KG1 (cell line): ENCODE measurements at places on chromosomes 3 and 15.

DNA sequence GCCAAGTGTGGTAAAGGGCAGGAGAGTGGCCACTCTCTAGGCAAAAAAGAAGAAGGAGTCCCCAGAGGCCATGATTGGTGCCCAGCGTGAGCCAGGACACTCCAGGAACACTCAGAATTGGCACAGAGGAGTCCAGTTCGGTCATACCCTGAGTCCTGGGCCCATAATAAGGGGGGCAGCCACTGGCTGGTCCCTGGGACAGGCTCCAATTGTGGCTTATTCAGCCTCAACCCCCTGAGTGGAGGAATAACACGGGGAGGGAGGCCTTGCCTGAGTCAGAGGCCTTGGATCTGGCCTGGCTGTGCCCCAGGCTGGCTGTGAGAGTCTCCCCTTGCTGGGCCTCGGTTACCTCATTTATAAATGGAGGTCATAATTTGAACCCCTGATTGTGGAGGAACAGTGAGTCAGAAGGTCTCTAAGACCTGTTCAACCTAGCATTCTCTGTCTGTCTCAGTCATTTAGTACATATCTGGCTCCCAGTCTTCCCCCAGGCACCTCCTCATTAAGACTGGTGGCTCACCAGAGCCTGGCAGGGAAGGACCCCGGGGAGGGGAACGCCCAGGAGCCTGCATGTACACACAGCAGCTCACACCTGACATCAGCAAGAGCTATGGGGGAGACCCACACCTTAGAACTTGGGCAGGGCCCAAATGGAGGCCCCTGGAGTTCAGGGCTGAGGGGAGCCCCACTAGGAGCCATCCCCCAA, 95.9 kb upstream of the ATP2B2 start:
- DNase-seq = no peak

DNA sequence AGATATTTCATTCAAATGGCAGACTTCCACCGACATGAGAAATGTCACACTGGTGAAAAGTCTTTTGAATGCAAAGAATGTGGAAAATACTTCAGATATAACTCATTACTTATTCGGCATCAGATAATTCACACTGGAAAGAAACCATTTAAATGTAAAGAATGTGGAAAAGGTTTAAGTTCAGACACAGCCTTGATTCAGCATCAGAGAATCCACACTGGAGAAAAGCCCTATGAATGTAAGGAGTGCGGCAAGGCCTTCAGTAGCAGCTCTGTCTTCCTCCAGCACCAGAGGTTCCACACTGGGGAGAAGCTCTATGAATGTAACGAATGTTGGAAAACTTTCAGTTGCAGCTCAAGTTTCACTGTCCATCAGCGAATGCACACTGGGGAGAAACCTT, 8.6 kb upstream of the ZNF621 start:
- no peak for DNase-seq

GRCh38 chr3:39289107-39289506, 9.3 kb upstream of the CX3CR1 start:
- DNase-seq = no peak

DNA sequence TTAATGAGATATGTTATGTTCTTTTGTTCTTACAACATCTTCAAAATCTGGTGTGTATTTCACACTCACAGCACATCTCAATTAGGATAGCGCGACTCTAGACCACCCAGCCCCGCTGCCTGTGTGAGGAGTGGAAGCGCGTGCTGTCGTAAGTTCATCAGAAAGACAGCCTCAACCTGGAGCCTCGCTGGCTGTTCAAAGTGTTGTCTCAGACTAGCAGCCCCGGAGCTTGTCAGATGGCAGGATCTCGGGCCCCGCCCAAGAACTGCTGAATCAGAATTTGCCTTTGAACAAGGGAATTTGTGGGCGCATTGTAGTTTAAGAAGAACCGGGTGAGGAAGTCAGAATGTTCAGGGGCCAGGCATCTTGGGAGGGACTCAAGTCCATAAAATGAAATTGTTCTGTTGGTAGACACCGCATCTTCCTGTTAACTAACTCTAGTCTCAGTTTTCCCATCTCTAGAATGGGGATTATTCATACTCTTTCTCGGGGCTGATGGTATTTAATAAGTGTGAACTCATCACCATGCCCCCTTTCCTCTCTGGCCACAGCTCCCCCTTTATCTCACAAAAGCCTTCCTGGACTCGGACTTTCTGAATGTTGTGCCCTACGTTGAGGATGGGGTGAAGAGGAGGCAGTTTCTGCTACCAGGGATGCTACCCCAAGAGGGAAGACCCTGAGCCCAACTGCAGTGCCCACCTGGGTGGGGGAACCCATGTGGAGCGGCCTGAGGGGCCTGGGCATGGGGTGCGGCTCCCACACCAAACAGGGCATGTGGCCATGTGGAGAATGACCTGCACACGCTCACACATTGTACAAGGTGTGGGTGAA, 40.4 kb downstream of the BHLHE40 start:
- DNase-seq = no peak

DNA sequence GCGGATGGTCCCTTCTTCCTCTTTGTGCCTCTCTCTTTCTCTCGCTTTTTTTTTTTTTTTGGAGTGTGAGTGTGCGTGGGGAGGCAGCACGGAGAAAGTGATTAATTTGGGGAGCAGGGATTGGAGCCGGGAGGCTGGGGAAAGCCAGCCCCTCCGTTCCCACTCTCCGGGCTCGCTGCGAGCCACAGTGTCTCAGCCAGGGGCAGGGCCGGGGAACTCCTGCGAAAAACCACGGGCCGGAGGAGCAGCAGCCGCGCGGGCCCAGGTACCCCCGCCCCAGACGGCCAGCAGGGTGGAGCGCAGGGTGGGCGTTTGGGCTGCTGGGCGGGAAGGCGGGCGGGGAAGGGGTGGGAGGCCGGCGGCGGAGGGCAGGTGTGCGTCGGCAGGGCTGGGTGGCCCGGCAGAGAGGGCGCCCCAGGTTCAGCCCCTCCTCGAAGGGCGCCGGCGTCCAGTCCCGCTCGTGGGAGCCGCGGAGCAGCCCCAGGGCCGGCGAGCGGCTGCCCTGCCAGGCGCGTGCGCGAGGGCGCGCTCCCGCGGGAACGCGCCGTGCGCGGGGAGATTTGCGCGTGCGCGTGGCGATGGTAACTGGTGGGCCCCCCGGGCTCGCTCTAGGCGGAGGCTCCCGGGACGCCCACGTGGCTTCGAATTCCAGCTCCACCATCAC, 1.4 kb downstream of the CHL1 start:
- no peak for DNase-seq

- no peak for DNase-seq
These were observed 114.3 kb downstream of the CORO2B start for GRCh38 chr15:68693071-68693470.

DNA sequence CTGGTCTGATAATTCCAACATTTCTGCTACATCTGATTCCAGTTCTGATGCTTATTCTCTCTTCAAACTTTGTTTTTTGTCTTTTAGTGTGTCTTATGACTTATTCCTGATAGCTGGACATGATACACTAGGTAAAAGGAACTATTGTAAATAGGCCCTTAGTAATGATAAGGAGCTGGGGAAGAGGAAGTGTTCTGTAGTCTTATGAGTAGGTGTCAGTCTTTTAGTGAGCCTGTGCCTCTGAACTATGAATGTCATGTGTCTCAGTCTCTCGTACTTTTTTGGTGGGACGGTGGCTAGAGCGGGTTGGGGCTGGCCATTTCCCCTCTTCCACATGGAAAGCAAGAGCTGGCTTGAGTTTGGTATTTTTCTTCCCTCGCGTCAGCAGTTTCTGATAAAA, 41.2 kb downstream of the PCCB start:
- DNase-seq = no peak

DNA sequence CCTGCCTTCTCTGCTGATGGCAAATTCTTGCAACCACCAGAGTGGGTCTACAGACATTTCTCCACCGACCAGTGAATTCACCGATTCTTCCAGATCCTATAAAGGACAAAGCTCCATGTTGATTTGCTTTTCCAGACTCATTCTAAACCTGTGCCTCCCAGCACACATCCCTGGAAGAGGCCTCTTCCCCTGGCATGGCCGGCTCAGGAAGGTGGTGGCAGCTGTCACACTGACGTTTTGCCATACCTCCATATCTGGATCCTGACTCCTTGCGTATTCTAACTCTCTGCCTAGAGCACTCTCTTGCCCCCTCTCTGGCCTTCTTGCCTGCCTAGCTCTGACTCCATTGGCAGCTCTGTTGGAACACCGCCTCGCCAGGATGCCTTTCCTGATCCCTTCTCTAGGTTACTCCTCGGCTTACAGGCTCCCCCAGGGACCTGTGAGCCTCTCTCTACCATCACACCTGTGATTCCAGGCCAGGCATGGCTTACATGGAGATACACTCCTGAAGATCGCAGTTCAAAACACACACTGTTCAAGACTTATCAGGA, 31.0 kb downstream of the SLCO2A1 start:
- DNase-seq = no peak

DNA sequence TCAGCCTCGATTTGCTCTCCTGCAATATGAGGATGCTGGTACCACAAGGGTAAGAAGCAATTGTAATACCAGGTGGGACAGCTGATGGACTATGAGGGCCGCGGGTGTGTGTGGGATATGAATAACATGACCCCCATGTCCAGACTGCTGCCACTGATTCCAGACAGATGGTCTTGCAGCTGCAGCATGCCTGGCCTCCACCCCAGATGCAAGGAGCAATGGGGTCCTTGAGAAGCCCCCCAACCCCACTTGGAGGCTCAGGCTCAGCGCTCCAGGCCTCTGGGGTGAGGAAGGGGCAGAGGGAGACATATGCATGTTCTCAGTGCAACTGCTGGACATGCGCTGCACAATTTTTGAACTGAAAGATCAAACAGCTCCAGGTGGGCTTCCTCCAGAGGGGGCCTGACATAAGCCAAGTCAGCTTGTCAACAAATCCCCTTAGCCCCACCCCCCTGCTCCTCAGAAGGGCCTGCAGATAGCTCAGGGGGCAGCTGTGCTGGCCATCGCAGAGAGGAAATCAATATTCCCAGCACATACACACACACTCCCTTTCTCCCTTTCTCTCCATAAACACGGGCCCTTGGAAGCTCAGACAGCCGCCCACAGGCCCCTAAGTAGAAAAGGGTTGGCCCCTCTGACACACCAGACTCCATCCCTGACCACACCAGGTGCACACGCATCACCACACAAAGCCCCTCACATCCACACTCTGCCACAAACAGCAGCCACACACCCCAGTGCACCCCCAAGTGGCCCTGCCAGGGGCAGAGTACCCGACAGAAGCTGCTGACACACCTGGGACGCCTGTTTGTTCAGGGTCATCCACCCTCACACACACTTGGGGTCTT, 107.0 kb downstream of the IQSEC1 start:
- no peak for DNase-seq

GRCh38 chr15:77865701-77866100, 211.8 kb downstream of the TBC1D2B start:
- no peak for DNase-seq

DNA sequence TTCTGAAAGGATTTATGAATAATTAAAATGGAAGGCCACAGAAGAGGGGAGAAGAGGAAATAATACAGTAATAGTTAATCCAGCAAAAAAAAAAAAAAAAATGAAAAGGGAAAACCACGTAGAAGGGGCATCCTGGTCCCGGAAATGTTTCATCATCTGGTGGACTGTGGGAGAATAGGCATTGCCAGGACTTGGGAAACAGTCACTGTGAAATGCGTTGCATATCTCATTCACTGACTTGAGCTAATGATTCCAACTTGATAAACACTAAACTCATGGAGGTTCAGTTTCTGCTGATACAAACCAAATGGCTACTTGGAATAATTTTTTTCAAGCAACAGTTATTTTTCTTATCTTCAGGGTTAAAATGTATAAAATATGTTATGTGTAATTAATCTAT, 3.2 kb downstream of the XCR1 start:
- DNase-seq = no peak

GRCh38 chr3:196203846-196204245, 7.4 kb downstream of the ZDHHC19 start:
- no peak for DNase-seq

DNA sequence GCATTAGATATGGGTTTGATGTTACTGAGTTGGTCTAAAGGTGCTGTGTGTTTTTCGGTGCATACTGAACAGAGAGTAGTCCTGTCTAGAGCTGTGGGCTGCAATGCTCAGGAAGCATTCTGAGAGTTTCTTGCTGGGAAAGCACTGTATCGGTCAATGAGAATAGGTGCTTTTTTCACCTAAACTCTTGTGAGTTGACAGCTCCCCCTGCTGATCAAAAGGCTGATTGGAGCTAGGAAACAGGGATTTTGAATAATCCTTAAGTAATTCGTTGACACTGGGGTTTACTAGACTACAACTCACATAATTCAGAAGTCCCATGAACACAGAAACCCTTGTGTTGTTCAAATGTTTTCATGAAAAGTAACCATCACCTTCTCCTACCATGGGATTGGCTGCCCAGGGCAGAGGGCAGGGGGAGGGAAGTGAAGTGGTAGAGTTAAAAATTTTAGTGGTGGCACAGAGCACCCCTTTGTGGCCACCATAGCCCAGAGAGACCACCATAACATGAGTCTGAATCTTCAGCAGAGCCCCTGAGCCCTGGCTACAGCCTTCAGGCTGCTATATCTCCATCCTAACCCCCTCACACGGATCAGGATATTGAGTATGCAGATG, 13.0 kb upstream of the MANF start:
- peak; percentile 54 for DNase-seq

- peak; percentile 56 for DNase-seq
These were observed 69.4 kb downstream of the B3GALNT1 start for GRCh38 chr3:161035711-161036110.

DNA sequence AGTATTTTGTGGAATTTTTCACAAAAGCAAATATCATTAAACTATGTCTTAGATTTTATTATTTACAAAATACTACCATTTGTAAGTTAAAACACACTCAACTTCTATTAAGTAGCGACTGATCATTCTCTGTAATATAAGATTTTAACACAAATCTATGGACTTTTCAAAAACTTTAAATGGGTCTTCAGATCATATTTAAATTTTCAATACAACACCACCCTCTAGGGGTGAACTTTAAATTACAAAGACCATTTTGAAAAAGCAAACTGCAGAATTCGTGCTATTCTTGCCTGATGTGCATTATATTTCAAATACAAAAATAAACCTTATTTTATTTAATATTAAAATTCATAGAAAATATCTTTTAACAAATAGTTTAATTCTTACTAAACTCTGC, 8.2 kb upstream of the VGLL4 start:
- DNase-seq = no peak

DNA sequence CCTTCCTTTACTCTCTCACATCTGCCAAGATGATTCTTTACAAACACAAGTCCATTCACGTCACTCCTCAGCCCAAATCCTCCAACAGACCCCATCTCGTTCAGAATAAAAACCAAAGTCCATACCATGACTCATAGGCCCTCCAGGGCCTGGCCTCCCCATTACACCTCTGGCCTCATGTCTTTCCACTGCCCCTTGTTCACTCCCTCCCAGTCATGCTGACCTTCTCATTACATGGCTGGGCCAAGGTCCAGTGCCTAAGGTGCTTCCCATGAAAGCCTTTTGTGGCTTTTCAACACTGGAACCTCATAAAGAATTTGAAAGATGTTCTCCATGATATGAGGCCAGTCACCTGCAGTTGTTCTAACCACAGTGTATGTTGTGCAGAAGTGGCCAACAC, 44.5 kb downstream of the NEK10 start:
- no peak for DNase-seq

DNA sequence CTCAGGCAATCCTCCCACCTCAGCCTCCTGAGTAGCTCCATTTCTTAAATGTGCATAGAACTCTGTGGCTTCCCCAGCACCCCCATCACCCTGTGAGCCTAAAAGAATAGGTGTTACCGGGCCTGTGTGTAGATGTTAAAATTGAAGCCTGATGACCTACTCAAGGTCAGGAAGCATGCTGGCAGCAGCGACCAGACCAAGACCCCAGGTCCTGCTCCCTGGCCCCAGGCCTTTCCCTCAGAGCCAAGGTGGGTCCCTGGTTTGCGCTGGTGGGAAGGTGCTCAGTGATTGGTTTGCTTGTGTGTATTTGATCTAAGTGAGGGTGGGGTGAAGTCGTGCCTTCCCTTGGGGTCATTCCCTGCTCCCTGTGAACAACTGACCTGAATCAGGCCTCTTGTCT, 18.4 kb upstream of the CRABP1 start:
- DNase-seq = no peak
